Activated CD4-positive, alpha-beta memory T cell treated with anti-CD3 and anti-CD28 coated beads for 36 hours (primary cell): ENCODE measurements at places on chromosomes 12 and 14. TPM values are rescaled to one million over a fixed set of nuclear protein-coding genes. Genes with fewer than 3 reads are reported as not detected.

The SLC5A8 gene
- not detected for total RNA-seq

- no peak for DNase-seq
These were observed 1.9 kb downstream of the CACNA2D4 start for GRCh38 chr12:1916371-1917171.

The ZCRB1 gene
- total RNA-seq, result 80.1 TPM

The RBP5 gene
- not detected for total RNA-seq

GRCh38 chr14:31292937-31293616 lies 85.5 kb upstream of the HECTD1 start:
- no peak for DNase-seq

GRCh38 chr14:72594099-72594901 lies 299.6 kb downstream of the DPF3 start:
- peak; percentile 63 for DNase-seq
